ENCODE measurements at places on chromosomes 2 and 18. TPM values are rescaled to one million over a fixed set of nuclear protein-coding genes. Genes with fewer than 3 reads are reported as not detected.

- no peak for DNase-seq
Measured at GRCh38 chr18:46398625-46399024, 258.4 kb downstream of the LOXHD1 start.

DNA sequence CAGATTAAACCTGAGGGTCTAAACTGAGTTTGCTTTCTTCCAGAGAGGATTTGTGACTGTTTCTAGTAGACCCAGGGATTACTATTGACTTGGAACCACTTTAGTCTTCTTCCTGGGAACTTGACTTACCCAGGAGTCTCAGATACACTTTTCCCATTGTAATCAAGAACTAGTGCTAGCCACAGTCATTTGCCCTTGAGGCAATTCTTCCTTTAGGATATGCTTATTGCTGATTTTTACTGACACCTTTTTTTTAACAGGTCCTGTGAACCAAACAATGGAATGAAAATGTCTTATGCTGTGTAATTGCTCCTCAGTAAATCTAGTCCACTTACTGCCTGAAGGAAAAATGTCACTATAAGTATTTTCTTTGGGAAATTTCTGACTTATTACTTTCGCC, 78.3 kb downstream of the TAF4B start:
- DNase-seq: no peak

Gene SIX2
- 27.2 TPM for polyA plus RNA-seq

Gene SCN9A
- polyA plus RNA-seq: 2.7 TPM

GRCh38 chr2:235050980-235051351, 99.1 kb downstream of the SH3BP4 start:
- peak; percentile 78 for DNase-seq

Measured in right renal pelvis (tissue), 4 donors.